ENCODE measurements at places on chromosomes 2 and 18.

- no peak for DNase-seq
These were observed 41.4 kb downstream of the USP14 start for GRCh38 chr18:199768-200167.

DNA sequence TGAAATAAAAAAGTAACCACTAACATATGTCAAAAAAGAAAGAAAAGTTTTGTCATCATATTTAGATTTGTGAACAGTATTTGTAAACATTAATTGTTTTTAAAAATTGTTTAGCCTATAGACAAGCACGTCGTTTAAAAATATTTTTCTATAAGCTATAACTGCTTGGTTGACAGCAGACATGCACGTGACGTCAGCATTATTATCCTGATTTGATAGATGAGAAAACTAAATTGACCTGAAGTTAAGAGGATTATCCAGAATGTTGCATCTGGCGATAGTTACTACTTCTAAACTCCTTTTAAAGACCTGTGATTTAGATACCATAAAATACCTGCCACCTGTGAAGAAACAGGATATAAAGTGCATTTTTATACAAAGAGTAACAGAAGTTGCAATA is 156.9 kb upstream of the BARD1 start:
- DNase-seq: no peak

- no peak for DNase-seq
These were observed 7.8 kb upstream of the SERPINB2 start for GRCh38 chr18:63879709-63880108.

DNA sequence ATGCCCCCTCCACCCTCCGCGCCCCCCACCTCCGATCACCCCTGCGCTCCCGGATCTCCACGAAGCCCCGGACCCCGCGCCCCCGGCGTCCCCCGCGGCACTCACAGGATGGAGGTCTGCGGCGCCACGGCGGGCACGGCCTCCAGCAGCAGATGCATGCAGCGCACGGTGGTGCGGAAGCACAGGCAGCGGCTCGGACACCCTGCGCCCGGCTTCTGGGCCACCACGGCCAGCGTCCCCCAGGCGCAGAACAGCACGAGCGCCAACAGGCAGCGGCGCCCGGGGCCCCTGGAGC is 217 bp downstream of the PXDN start:
- DNase-seq: no peak

GRCh38 chr2:119718501-119719260 is 39.7 kb downstream of the TMEM177 start:
- no peak for DNase-seq

DNA sequence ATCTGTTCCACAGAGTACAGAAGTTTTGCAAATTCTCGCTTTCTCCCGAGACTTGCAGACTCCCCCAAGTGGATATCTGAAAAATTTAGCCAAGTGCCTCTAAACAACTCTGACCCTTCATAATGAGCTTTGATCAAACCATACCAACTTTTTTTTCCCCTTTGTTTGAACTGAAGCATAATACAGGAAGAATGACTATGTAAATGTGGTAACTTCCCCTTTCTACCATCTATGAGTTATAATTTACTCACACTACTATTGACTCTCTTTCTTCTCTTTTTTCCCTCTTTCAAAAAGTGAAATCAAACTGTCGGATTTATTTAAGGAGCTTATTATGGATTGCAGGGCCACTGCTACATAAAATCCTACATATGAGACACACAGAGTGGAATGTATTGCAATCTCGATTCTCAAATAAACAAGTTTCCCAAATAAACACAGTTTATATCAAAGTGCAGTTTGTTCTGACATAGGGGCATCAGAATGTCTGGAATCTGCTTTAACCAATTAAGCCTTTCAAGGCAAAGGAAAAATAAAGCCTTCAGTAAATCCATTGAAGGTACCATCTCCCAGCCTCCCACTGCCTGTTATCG is 1.4 kb upstream of the ZNF804A start:
- no peak for DNase-seq

GRCh38 chr2:45331410-45331786 is 279.7 kb downstream of the SRBD1 start:
- no peak for DNase-seq

DNA sequence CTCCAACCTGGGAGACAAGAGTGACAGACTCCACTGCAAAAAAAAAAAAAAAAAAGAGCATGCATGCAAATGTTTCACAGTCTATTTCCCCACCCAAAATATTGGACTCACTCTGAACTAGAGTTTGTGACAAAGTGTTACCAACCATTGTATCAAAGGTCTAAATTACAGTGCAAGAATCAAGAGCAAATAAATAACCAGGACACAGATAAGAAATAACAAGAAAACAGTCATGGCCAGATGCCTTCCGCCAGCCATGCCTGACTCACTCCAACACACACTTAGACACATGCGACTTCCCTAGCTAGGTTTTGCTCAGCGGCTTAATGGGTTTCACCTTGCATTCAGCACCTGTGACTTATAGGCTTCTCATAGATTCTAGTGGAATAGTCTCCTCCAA is 62.8 kb downstream of the CYB5A start:
- no peak for DNase-seq

GRCh38 chr2:240412975-240413812 is 22.3 kb upstream of the GPC1 start:
- no peak for DNase-seq

DNA sequence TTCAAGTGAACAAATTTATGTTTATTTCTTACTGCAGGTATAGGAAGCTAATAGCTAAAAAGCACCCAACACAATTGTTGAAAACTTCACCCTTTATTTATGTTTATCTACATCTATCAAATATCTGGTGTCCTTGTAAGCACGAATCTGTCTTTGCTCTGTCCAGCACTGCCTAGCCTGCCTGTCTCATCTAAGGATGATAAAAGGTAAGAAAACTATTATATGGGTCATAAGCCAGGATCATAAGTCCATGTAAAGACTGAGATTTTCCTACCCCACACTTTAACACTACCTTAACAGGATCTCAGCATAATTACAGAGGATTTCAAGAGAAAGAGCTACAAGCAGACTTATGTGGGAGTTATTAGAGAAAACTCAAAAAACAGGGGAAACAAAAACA is 365.6 kb upstream of the TMEFF2 start:
- DNase-seq: no peak

DNA sequence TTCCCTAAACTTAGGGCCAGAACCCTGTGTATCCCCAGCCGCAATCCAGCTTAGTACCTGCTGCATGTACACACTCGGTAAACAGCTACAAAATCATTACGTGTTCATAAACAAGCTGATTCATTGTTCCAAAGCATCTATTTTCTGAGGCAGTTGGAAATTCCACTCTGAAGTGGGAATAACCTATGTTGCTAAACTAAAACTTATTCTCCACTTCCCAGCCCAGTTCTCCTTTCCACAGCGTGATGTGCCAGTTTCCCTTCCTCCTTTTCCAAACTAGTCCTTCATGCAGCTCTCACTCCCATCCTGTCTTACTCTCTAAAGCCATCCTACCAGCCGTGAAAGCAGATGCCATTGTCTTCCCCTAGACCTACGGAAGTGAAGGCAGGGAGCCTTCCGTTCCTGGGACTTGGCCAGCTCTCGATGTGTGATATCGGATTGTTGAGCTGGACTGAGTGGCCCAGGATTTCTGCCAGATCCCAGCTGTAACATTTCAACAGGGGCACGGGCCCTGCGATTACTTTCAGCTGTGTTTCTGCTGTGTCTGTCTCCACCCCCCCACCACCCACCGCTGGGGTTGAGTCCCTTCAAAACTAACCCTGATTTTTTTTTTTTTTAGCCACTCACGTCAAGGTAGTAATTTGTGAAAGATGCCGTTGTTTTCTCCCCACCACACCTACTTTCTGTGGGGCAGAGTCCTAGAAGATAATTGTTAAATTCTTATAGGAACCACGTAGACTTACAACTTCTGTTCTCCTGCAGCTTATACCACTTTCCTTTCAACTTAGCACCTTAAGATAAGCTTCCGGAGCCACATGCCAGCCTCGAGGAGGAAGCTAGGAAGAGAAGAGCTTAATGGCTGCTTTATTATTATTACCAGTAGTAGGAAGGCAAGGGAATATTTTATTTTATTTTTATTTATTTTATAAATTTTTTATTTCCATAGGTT is 100.9 kb downstream of the CRIM1 start:
- no peak for DNase-seq

GRCh38 chr2:226489775-226490541 is 309.7 kb downstream of the IRS1 start:
- no peak for DNase-seq

DNA sequence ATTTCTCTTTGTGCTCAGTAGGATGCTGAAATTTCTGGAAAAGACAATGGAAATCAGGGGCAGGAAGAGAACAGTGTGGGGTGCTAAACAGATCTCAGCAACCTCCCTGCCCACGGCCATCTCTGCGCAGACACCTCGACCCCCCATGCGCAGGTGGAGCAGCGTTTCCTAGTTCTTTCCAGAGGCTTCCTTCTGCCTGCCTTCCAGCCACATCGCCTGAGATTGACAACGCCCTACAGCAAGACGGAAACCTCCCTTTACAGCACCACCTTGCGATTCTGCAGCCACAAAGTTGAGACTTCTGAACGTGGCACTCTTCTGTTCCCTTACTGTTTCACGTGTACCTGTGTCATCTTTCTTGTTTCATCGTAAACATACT is 31.4 kb upstream of the CASP8 start:
- DNase-seq: no peak

- no peak for DNase-seq
These were observed 5.2 kb downstream of the ZNF638 start for GRCh38 chr2:71336802-71337201.

GRCh38 chr2:120066800-120067547 is 54.1 kb downstream of the EPB41L5 start:
- DNase-seq: no peak

DNA sequence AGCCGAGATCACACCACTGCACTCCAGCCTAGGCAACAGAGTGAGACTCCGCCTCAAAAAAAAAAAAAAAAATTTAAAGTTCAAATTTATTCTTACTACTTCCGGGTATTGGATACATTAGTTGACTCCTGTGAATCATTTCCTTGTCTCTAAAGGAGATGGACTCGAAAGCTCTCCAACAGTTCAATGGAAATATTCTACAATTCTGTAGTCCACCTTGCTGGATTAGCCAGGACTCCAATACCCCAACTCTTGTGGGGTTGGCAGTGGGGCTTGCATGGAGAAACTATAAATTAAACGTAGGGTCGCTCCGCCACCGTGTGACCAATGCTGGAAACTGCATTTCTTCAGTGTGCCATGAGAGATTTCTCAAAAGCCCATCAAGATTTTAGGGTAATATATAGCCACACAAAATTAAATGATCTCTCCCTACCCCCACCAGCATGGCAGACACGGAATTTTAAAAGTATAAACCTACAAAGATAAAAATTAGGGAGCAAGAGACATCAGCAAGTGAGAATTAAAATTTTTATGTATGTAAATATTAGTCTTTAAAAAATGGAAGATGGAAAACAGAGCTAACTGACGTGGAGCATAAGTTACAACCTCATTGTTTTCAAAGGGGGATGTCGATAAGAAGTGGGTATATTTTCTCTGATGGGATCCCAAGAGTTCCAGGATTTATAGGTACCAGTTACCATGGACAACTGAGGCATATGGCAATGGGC is 27.8 kb upstream of the GAREM2 start:
- DNase-seq: peak; percentile 20

DNA sequence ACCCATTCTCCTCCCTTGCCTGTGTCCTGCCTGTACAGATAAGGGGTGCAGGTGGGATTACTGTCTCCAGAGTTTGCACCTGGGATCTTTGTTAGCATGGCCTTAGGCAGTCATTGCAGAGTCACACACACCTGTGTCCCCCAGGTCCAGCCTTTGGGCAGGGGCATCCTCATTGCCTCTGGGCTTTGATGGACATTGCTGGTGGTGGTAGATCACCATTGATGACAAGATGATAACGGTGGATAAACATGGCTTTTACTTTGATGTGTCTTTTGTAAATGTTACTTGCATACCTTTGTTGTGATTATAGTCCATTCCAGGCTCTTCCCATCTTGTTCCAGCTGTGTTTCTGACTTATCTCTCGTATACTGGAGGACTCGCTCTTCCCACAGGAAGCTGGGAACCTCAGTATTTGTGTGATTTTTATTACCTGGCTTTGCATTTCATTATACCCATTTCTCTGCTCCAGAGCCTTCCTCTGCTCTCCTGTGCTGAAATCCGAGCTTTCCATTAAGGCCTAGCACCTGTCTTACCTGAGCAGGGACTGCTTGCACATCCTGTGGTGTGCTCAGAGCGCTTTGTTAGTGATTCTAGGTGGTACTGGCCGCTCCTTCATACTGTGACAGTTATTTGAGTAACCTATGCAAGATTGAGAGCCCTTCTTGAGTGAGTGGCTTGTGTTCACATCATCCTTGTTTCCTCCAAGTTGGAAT is 79.2 kb downstream of the PTPRM start:
- no peak for DNase-seq

DNA sequence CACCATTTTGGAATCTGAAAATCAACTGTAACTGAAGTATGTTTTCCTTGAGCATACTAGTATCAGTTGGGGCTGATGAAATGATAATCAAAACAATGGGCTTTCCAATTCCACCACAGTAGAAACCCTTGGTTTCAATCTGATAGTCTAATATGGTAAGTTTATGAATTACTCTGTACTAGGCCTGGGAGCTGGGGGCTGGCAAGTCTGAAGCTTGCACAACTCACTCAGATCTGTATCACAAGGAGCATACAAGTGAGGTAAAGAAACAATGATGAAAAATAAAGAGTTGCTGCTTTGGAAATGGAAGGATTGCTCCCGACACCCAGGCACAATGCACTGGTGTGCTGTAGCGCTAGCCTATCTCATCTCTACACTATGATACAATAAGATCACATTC is 19.4 kb downstream of the ZEB2 start:
- DNase-seq: no peak

GRCh38 chr2:126527836-126528490 is 128.0 kb upstream of the GYPC start:
- DNase-seq: peak; percentile 24

GRCh38 chr2:36677386-36677785 is 19.1 kb upstream of the VIT start:
- DNase-seq: no peak

DNA sequence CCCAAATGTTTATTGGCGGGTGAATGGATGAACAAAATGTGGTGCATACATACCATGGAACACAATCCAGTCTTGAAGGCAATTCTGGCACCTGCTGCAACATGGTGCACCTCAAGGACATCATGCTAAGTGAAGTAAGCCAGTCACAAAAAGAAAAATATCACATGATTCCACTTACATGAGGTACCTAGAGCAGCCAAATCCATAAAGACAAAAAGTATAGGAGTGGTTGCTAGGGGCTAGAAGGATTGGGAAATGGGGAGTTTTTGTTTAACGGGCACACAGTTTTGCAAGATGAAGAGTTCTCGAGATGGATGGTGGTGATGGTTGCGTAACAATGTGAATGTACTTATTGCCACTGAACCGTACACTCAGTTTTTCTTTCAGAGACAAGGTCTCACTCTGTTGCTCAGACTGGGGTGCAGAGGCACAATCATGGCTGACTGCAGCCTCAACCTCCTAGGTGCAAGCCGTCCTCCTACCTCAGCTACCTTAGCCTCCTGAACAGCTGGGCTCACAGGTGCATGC is 90.9 kb upstream of the CERS6 start:
- DNase-seq: no peak

DNA sequence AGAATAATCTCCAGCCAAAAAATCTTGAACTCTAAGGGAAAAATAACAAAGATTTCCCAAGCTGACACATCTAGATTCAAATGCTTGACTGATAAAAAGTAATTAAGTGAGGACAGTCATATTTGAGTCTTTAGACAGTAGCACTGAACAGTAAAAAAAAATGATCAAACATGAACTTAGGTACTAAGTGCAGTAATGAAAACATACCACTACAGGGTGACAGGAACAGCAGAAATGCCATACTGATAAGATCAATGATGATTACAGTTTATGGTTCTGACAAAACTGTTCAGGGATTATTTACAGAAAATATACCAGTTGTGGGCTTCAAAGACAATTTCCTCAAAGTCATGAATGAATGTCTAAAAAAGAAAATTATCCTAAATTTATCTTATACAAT is 80.3 kb downstream of the OSBPL1A start:
- no peak for DNase-seq
